ENCODE measurements at places on chromosomes 11 and 22.

DNA sequence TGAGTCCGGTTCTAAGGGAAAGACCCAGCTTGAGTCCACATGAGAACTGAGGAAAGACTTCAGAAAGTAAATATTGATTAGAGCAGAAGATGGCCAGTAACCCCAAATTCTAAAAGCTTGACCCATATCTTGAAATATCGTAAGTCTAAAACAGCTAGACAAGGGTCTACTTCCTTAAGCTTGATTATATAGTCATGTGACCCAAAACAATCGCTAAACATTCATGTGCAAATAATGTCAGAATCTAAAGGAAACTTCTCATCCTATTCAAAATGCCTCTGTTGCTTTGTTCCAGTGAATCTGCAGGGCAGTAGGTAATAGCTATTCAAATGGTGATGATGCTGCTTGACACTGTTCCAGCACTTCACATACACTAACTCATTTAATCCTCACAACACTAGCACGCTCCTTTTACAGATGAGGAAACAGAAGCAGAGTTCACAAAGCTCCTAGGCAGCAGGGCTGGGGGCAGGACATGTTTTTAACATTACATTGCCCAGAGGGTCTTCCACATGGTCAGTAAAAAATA lies 52.6 kb downstream of the TCF20 start:
- no peak for DNase-seq

DNA sequence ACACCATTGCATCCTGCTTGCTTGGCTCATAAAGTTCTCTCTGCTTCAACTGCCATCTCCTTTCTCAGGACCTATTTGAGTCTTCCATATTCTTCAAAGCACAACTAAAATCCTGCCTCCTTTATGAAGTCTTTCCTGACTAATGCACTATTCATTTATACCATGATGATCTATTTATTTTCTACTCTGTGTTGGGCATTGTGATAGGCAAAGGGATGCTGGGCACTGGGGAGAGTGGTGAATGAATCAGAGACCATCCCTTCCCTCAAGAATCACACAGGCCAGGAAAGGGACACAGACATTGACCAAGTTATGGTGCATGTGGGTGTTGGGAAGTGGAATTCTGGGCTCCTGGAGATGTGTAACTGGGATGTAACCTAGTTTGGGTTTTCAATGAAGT lies 86.9 kb downstream of the CACNG2 start:
- no peak for DNase-seq

DNA sequence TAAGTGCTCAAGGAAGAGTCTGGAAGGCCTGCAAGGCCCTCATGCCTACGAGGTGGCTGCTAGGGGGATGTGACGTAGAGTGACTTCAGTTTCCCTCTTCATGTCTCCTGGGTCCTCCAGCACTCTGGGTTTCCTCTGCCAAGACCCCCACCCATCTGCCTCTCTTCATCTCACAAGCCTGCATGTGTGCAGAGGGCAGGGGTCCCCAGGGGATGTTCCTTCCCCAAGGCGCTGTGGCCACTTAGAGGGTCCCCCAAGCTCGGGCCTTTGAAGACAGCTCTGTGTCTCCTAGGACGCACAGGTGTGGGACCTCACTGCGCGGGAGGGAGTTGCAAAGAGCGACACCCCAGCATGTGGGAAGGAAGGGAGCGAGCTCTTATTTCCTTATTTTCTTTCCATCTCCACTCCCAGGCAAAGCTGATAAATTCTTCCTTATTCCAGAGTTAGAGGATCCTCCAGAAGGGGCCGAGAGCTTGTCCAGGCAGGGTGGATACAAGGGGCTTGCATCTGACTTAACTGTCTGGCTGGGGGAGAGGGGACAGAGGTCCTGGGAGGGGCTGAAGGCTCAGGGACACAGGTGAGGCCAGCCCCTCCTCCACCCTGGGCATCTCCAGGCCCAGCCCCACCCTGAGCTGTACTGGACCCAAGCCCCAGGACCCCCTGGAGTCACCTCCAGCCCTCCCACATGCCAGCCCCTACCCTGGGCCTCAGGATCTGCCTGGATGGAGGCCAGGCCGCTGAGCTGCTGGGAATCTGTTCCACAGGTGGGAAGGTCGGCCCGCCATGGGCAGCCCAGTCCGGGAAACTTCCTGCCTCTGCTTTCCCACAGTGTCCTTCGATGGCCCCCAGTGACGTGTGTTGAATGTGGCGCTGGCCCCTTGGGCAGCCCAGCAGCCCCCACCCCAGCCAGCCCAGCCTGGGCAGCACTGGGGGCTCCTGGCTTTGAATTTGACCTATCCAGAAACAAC lies 59.7 kb upstream of the KCNQ1OT1 start:
- DNase-seq = peak; percentile 23

DNA sequence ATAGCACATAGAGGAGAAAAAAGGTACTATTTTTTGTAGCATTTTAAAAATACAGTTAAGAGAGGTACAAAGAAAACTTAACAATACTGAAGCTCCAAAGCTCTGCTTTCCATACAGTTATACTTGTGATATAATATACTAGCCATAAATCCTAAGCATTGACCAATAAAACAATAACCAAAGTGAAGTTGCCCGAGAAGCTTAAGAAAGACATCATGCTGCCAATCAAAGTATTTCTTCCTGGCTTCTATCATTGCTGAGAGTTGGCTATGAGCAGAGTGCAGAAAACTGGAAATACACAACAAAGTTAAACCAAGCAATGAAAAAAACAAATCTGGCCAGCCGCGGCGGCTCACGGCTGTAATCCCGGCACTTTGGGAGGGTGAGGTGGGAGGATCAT lies 84.2 kb downstream of the RBFOX2 start:
- no peak for DNase-seq

DNA sequence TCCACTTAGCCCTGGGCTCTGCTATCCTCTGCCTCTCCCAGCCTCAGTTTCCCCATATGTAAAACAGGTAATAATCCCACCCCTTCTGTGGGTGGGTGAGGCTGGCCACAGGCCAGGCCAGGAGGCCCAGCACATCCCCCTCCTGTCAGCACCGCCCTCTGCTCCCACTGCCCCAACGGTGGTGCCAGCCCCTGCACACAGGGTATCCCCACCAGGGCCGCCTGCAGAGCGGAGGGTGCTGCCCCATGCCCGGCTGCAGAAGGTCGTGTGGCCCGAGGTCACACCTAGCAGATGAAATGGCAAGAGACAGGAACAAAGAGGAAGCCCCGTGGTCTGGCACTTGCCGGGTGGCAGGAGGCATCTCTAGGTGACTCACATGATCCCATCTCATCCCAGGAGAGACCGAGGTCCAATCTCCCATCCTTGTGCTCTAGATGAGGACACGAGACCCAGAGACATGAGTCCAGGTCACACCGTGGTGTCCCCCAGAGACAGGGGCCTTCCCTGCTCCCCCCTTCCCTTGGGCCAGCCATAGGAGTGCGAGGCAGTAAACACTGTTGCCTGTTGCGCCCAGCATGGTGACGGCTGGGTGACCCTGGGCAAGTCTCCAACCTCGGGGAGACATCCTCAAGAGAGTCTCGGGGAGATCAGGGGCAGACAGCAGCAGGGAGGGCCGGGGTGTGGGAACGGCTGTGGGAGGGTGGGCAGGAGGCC lies 27.2 kb upstream of the PPARA start:
- DNase-seq = no peak

DNA sequence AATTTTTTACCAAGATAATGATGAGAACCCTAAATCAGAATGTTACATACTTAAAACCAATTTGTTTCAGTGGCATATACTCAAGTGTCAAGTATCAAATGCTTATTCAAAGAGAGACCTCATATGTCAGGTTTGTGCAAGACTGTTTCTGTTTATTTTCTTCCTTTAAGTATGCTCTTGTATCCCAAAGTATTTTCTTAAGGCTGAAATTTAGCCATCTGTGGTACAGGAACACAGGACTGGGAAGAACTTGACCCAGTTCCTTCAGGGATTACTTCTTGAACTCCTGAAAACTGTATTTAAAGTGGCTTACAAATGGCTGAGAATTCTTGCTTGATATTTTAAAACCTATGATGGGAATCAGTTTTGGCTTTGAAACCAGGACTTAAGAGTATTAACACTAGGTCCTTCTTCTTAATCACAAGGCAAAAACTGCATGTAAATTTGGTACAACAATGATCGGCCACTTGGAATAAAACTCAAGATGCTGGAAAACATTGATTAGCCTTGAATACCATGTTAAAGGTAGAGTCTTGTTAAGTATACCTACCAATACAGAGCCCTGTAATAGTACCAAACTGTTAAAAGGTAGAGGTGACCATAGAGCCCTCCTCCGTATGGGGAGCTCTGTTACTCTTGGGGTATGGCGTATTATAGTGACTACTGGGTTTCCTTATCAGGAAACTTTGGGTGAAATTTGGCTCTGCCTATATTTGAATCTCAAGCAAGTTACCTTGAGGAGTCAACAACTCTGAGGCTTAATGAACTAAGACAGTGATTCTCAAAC lies 95.9 kb downstream of the BLID start:
- no peak for DNase-seq

- no peak for DNase-seq
Measured at GRCh38 chr11:42043312-42043711, 583.9 kb upstream of the LRRC4C start.

DNA sequence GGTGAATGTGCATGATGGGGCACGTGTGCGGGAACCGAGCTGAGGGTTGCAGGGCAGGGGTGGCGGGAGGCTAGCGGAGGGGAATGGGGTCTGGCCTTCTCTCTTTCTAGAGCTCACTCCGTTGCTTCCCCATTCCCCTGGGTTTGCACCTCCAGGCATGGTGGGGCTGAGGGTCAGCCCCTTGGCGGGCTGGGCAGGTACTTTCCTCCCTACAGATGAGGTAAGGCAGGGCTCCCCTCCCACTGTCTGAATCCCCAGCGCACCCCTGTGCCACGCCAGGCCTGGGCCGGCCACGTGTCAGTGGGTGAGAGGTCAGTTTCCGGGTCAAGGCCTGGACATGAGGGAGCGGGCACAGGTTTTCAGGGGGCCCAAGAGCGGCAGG lies 8.9 kb downstream of the SUSD2 start:
- peak; percentile 21 for DNase-seq

- DNase-seq = no peak
Measured at GRCh38 chr22:17343766-17344165, 25.5 kb upstream of the CECR2 start.

DNA sequence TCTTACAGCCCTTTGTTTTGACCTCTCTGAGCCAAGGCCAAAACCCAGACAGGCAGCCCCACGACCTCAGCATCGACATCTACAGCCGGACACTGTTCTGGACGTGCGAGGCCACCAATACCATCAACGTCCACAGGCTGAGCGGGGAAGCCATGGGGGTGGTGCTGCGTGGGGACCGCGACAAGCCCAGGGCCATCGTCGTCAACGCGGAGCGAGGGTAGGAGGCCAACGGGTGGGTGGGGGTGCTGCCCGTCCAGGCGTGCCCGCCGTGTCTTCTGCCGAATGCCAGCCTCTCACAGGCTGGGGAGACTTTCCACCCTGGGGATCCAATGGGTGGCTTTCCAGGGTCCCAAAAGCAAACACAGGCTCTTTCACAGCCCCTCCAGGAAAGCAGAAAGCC lies 37.1 kb upstream of the PPP6R3 start:
- no peak for DNase-seq

GRCh38 chr11:2716376-2717095 lies 16.7 kb upstream of the KCNQ1OT1 start:
- DNase-seq = no peak

DNA sequence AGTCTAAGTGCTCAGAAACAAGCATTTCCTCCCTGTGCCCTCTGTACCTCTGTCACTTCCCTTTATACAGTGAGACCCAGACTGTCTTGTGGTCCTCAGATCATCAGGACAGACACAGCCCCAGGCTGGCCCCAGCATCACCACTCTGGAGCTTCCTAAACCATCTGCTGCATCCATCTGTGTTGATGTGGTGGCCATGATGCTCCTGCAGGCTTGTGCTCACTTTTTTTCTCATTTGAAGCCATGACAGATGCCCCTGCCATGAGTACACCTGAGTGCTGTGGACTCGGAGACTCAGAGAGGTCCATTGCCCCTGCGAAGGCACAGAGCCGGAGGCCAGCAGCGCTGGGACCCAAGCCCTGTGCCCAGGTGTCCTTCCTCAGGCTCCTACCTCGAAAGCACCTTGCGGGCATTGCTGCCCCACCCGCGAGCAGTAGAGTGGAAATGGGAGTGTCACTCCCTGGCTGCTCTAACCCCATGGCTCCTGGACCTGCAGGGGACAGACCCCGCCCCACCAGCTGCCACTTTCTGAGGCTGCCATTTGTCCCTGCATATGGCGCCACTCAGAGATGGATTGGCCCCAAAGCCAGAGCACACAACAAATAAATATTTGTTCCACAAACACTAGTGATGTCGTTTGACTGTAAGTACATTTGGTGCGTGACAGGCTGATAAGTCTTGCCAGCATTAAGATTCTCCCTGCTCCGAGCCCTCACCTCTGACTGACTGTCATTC lies 593.5 kb downstream of the TBC1D22A start:
- no peak for DNase-seq

DNA sequence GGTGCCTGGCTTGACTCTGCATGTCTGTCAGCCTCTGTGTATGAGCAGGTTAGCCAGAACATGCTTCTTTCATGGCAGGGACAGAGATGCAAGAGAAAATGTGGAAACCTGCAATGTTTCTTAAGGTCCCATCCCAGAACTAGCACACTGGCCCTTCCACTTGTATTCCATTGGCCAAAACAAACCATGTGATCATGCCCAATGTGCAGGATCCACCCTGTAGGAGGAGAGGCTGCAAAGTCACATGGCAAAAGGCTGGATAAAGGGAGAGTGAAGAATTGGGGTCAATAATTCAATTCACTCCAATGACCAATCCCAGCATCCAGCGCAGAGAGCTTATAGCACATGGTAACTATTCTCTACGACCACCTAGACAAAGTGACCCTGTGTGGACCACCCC lies 405.5 kb downstream of the MIAT start:
- no peak for DNase-seq

DNA sequence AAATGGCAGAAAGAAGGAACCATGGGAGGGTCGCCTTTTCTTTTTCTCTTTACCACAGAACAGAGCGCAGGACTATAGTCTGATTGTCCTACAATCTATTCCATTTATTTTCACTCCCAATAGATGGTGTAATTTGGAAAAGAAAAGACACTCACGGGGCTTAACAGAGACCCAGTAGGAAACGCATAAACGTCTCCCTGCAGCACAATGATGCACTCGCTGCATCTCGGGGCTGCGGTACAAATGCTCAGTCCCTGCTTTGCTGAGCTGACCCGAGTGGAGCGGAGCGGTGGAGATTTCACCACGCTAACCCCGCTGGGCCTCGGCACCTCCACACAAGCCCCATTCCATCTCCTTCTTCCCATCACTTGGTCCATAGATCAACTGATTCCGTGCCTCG lies 1.5 kb downstream of the FEZ1 start:
- no peak for DNase-seq

GRCh38 chr22:36386351-36386899 lies 1.3 kb downstream of the MYH9 start:
- peak; percentile 39 for DNase-seq

GRCh38 chr11:17354601-17354991 lies 3.0 kb downstream of the NCR3LG1 start:
- DNase-seq = peak; percentile 66

DNA sequence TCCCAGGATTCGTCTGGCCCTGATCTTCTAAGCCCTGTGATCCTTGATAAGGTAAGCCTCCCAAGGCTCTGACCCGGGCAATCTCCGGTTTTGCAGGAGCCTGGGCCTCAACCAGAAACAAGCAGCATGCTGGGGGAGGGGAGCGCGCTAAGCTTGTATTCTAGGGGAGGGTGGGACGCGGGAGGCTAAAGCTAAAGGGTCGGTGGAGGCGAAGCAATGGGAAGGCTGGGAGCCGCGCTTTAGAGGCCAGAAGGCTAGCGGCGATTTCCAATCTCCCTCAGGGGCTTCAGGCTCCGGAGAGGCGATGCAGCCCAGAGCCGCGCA lies 753 bp downstream of the PTPN5 start:
- no peak for DNase-seq
